HL-60 (cell line): ENCODE measurements at places on chromosomes 5 and 9.
A peak's percentile ranks its signal among the peaks of the same experiment; 100 is the strongest.

DNA sequence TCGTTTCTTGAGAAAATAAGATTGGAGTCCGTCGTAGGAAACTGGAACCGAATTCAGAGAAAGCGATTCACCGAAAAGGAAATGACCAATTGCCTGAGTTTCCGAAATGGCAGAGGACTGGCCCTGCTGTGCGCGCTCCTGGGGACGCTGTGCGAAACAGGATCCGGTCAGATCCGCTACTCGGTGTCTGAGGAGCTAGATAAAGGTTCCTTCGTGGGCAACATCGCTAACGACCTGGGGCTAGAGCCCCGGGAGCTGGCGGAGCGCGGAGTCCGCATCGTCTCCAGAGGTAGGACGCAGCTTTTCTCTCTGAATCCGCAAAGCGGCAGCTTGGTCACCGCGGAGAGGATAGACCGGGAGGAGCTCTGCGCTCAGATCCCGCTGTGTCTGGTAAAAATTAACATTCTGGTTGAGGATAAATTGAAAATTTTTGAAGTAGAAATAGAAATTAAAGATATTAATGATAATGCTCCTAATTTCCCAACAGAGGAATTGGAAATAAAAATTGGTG is 379 bp downstream of the PCDHGA3 start:
- no peak for DNase-seq

GRCh38 chr5:156505101-156505500 is 178.1 kb downstream of the SGCD start:
- no peak for DNase-seq

GRCh38 chr5:33371660-33372059 is 69.1 kb upstream of the TARS1 start:
- no peak for DNase-seq

DNA sequence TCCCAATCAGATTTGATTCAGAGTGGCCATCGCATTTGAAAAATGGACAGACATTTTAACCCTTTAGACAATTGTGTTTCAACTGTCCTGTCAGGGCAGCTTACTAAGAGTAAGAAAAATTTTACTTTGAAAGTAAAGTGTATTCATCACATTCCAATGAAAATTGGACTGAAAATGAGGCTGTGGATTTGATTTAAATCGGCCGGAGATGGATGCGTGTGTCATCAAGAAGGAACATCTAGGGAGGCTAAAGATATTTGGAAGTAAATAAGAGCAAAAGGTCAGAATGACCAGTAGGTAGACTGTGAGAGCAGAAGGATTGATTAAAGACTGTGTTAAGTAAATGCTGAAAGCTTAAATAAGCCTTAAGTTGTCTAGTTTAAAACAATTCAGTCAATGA is 1.5 kb downstream of the ZCCHC7 start:
- DNase-seq, result no peak

DNA sequence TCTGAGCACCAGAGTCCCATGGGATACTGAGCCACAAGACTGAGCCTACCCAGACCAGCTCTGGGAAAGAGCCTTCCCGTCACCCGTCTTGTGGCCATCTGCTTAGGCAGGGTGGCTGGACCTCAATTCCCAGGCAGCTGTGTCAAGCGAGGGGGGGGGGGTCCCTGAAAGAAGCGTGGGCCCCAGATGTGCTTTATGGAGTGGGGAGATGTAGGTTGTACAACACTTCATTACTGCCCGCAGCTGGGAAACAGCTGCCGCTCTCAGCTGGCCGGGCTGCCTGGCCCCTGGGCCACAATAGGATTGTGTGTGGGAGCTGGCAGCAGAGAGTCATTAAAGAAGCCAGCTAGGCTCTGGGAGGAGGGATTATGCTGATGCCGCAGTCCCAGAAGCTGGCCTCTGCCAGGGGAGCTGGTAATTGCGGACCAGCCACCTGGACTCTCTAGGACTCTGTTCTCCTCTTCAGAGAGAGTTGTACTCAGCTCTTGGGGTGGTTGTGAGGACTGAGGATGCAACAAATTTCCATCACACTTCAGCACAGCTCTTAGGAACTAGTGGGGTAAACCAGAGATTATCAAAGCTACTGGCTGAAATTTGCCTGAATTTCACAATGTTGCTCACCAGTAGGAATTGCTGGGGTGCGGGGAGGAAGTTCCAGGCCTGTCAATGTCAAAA is 145.4 kb downstream of the GADD45G start:
- no peak for DNase-seq

DNA sequence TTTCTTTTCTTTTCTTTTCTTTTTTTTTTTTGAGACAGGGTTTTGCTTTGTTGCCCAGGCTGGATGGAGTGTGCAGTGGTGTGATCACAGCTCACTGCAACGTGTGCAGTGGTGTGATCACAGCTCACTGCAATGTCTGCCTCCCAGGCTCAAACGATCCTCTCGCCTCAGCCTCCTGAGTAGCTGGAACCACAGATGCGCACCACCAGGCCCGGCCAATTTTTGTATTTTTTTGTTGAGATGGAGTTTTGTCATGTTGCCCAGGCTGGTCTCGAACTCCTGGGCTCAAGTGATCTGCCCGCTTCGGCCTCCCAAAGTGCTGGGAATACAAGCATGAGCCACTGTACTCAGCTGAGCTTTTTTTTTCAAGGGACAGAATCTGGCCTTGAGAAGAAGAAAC is 36.8 kb upstream of the TJP2 start:
- no peak for DNase-seq

- DNase-seq, result no peak
These were observed 4.2 kb downstream of the DOCK2 start for GRCh38 chr5:169641253-169641652.

- peak; percentile 63 for DNase-seq
These were observed 246.1 kb downstream of the KIF4B start for GRCh38 chr5:155259648-155260047.

DNA sequence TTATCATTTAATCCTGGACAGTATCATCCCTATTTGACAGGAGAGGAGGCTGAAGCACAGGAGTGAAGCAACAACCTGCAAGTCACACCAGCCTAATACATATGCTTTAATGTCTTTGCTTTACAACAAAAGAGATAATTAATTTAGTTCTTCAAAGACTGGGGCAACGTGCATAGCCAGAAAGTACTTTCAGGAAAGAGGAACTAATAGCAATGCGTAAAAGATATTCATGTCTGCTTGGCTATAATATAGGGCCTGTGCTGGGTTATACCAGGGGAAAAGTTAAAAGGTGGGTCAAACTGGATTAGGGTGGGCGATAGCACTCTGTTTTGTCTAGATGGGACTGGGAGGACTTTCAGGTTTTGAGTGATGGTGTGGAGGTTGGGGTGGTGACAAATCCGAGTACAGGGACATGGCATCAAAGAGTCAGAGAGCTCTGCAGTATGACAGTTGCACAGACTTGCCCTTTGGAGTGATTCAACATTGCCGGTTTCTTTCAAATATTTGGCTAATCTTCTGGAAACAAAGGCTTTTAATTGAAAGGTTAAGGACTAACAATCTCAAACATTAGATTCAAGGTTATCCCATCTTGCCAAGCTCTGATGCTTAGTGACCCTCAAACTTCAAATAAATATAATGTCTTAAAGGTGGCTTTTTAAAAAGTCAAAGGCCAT is 11.9 kb downstream of the DAB2 start:
- DNase-seq, result no peak

GRCh38 chr9:137708590-137709284 is 89.9 kb downstream of the EHMT1 start:
- no peak for DNase-seq

- no peak for DNase-seq
These were observed 230.5 kb downstream of the SYK start for GRCh38 chr9:91032121-91032531.

- peak; percentile 69 for DNase-seq
These were observed 1.2 kb upstream of the NPR3 start for GRCh38 chr5:32709750-32710549.

DNA sequence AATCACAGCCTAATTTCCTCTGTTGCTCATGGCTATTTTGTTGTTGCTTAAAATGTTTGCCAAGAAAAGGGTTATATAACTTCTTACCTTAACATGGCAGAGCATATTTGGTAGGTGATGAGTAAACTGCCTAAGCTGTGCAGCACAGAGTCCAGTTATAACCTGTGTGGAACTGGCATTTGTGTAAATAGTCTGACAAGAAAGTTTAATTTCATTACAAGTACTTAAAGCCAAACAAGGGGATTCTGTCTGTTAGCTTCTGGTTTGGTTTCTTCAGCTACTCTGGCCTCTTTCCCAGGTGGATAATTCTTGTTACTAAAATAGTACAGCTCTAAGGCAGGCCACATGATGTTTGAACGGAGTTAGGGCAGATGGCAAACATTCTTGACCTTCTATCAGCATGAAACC is 72.2 kb downstream of the PTCD2 start:
- no peak for DNase-seq

- no peak for DNase-seq
These were observed 34.9 kb downstream of the SH3GL2 start for GRCh38 chr9:17613758-17614157.

GRCh38 chr5:164748861-164749260 is 1243.4 kb downstream of the MAT2B start:
- no peak for DNase-seq

GRCh38 chr9:21993893-21994555 is at the start of gene CDKN2A:
TSS of gene CDKN2A (minus strand) at chr9:21994392.
- DNase-seq, result no peak

GRCh38 chr5:133520062-133520461 is 92.3 kb downstream of the FSTL4 start:
- peak; percentile 7 for DNase-seq

DNA sequence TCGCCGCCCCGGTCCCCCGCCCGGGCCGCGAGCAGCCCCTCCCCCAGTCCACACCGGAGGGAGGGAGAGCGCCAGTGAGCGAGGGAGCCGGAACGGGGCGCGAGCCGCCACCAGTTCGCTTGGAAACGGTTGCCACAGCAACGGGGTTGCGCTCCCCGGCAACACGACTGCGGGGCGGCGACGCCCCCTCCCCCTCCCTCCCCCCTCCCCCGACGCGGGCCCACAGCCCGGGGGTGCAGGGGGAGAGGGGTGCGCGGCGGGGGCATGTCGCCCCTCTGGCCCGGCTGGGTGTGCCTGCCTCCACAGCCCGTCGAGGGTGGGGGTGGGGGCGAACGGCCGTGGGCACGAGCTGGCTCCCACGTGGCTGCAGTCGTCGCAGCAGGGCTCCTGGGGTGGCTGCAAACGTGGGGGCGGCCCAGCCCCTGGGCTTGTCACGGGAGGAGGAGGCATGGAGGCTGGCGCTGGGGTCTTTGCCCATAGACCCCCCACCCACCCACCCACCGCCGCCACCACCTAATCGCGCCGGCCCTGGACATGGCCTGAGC is 524 bp downstream of the PRR7 start:
- DNase-seq, result peak; percentile 64

DNA sequence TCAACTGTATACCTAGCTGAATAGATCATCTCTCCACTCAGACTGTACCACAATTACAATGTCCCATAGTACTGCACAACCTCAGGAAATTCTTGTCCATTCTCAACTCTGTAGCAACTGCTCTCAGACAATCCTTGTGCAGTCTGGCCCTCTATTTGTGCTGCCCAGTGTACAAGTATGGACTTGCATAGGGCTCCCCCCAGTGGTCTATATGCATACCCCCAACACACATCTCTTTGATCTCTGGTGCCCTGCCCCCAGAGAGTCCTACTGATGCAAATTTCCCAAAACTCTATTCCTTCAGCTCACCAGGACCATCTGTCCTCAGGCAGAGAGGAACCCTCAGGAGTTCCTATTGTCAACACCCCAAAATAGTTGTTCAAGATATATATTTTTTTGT is 205.3 kb downstream of the SLCO4C1 start:
- DNase-seq, result peak; percentile 1

- no peak for DNase-seq
These were observed 176.3 kb upstream of the PTGER4 start for GRCh38 chr5:40503439-40503838.

DNA sequence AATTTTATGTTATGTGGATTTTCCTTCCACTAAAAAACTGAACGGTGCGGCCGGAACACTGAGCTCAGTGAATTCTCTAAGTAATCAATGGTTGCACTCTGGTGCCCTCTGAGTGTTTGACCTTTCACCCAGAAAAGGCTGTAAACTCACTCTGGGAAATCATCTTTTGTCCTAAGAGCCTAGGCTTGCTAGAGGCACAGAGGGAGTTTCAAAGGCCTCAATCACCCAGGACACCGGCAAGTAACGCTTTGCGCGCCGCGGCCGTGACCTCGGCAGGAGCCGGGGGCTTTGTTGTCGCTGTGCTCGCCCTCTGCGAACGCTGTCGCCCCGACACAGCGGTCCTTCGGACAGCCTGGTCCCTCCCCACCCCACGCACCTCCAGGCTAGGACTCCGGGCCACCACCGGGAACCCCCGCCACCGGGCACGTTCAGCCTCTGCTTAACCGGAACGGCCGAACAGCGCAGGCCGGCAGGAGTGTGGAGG is 703 bp downstream of the ISCA1 start:
- no peak for DNase-seq

- no peak for DNase-seq
These were observed 469.9 kb downstream of the PRR16 start for GRCh38 chr5:120934031-120934430.

DNA sequence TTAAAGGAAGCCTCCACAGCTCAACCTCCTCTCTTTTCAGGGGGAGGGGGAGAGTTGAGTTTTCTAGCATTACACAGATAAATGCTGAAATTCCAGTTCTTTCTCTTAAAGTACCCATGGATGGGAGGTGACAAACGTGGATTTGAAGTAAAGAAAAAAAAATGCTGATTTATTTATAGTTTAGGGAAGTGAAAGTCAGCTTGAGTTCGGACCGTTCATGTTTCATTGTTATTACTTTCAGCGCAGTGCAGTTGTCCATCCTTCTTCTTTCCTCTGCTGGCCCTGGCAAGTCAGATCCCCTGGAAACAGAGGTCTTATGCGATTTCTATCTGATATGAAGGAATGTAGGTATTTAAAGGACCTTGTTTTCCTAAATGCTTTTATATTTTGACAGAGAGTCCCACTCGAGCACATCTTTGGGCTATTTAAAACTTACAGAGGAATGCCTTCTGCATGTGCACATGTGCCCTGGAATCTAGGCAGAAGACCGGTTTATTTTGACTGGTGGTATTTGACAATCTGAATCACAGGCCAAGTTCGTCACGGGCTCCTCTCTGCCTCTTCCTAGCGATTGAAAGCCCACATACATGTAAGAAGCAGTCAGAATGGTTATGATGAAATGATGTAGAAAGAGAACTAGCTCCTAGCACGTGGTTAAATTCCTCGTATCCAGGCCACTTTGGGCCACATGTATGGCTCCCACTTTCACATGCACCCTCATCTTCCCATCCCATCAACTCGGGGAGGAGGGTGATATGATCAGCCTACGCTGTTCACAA is 385.2 kb upstream of the KLF4 start:
- DNase-seq, result peak; percentile 44
